ENCODE measurements at places on chromosomes 11 and 22.

GRCh38 chr11:93132836-93133235 is 65.0 kb downstream of the SLC36A4 start:
- no peak for DNase-seq

DNA sequence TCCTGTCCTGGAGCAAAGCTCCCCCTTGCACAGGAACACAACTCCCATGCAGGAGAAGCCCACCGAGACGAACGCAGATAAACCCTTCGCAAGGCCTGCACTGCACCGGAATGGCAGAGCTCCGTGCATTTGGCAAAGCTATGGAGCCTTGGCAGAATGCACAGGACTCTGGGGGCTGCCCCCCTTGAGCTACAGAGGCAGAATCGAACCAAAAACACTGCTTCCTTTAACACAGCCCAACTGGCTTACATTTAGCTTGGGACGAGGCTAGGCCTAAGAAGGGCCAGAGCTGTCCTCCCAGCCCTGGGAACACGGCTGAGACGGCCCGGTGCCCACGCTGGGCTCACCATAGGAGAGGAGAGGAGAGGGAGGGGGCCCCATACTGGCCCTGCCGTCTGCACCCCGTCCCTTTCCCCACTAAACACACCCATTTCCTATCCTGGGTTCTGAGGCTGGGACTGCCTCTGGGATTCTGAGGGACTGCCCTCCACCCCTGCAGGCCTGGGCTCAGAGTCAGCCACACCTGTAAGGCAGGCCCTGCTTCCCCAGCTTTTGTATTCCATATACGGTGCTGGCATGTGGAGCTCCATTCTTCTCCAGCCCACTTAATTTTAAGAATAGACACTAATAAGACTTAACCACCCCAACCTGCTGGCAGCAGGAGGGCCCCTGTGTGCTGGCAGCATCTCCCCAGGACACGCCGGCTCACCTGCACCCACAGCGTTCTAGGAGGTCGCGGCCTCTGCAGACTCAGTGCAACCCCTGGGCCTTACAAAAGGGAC is 32.9 kb downstream of the PPM1F start:
- DNase-seq: no peak

GRCh38 chr11:1639102-1639620 is 9.6 kb downstream of the KRTAP5-5 start:
- peak; percentile 18 for DNase-seq

DNA sequence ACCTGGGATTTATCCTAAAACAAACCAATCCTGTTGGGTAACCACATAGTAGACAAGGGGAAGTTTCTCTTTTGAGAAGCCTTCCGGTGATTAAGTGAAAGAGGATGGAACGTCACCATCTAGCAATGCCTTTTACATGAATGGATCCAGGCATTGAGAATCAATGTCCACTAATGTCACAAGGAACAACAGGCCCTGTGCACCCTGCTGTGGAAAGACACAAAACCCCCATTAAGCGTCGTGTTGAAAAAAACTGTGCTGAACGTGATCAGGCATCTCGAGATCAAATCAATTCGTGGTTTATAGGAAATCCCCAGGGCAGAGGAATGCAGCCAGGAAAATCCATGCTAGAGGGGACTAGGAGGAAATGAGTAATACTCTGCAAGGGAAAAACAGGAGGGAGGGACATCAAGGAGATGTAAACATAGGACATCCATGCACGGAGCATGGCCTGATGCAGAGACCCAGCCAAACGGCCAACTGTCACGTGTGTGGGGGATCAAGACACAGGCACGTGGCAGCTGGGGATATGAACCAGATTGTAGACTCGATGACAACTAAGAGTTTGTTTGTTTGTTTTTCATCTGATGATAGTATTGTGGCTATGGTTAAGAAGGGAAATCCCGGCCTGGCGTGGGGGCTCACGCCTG is 38.6 kb upstream of the CARS1 start:
- DNase-seq: peak; percentile 92

GRCh38 chr11:102770191-102770590 is 10.2 kb downstream of the MMP10 start:
- DNase-seq: no peak

- DNase-seq: no peak
Observed at GRCh38 chr11:20894296-20894695, 224.9 kb downstream of the NELL1 start.

GRCh38 chr11:15586741-15587473 is 472.2 kb downstream of the INSC start:
- no peak for DNase-seq

- DNase-seq: no peak
Observed at GRCh38 chr22:32342977-32343376, 14.7 kb upstream of the RFPL3 start.

DNA sequence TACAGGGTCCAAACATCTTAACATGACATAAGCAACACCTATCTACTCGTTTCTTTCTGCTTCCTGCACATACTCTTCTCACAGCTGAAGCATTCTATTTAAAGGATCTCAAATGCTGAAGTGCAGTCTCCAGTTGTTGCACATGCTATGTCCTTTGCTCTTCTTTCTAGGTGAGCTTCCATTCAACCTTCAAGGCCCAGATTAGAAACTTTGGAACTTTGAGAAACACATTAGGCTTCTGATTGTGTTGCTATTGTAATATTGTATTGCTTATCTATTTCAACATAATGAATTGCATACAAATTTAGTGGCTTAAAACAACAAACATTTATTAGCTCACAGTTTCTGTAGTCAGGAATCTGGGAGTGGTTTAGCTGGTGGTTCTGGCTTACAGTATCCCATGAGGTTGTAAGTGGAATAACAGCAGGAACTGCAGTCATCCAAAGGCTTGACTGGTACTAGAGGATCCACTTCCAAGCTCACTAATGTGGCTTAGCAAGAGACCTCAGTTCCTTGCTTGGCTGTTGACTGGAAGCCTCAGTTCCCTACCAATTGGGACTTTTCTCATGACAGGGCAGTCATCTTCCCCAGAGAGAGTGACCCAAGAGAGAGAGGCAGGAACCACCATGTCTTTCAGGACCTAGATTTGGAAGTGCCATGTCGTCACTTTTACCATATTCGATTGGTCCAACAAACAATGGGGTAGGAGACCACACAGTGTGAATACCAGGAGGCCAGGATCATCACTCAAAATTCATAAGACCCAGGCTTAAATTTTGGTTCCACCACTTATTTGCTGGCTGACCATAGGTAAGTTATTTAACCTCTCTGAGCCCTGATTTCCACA is 27.2 kb upstream of the RASSF10 start:
- peak; percentile 11 for DNase-seq

GRCh38 chr11:70299636-70300035 is 29.1 kb downstream of the PPFIA1 start:
- DNase-seq: no peak

DNA sequence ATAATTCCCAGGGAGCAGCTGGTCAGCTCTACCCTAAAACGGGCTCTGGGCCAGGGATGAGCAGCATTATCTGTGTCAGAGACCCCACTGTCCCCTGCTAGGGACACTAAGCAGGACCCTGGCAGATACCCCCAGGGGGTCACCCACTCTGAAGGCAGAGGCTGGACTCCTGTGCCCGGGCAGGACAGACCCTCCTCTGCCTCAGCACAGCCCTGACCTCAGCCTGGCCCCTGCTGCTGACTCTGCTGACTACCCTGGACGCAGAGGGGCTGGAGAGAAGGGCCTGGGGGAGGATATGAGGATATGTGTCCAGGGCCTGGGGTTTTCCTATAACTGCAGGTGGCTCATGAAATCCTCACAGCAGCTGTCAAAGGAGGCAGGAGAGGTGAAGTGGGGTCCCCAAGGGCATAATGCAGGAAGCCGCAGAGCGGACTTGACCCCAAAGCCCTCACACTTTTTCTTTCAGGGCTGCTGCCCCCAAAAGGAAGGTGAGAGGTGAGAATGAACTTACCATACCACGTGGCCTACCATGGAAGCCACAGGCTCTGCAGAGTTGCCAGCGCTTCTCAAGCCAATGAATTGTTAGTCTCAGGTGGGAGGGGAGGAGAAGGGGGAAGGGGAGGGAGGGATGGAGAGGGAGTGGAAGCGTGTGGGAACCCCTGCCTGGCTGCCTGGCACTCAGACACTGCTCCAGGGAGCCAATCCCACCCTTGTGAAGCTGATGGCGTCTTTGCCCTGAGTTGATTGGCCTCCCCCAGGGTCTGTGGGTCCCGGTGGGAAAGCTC is 76.7 kb upstream of the WNT11 start:
- DNase-seq: no peak

- DNase-seq: no peak
Observed at GRCh38 chr22:43510281-43511070, 98.7 kb downstream of the MPPED1 start.

GRCh38 chr11:119370486-119371046 is 10.9 kb downstream of the USP2 start:
- DNase-seq: no peak

GRCh38 chr11:100646545-100646944 is 40.5 kb upstream of the ARHGAP42 start:
- no peak for DNase-seq

- DNase-seq: peak; percentile 69
Observed at GRCh38 chr22:36375071-36375980, 12.4 kb downstream of the MYH9 start.

DNA sequence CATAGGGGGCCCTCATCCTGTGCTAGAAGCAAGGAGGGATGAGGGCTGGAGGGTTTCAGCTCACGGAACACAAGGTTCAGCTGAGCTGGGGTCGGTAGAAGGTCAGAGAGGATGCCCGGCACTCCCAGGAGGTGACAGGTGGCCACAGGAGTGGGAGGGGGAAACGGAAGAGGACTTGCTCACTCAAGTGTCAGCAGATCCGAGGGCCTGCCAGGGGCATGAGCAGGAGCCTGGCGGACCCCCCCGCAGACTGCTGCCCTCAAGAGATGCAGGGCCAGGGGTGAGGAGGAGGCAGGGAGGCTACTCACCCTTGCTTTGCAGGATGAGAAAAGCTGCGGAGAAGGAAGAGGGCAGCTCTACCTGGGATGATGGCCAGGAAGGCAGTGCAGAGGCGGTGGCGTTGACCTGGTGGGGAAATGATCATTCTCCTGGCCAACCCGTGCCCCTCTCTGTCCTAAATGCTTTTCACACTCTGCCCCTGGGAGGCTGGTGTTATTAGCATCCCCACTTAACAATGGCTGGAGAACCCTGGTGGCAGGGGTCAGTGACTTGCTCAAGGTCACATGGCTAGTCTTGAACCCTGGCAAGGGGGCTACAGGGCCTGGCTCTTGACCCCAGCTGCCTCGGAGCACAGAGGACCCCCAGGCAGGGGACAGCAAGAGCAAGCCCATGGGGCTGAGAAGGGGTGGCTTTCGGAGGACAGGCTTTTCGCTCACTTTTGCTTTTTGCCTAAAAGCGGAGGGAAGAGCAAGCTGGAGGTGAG is 30.1 kb upstream of the CSNK1E start:
- DNase-seq: no peak

- no peak for DNase-seq
Observed at GRCh38 chr22:50199829-50200460, 866 bp upstream of the SELENOO start.

GRCh38 chr11:67002297-67002913 is 20.5 kb upstream of the SYT12 start:
- no peak for DNase-seq

DNA sequence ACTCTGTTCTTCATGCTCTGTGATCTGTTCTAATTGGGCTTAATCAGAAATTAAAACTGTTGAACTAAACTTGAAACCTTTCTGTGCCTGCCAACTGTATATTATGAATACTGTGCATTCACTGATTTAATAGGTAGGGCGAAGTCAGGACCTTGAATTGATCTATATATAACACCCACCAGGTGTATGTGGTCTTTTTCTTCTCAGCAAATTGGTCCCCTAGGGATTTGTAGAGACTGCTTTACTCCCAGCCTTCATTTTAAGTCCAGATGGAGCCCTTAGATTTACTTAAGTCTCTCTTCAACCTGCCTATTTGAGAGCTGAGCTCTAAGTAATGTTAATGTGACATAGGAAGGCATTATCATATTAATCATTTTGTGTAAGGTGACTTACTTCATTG is 257.5 kb downstream of the TMEM135 start:
- DNase-seq: no peak

DNA sequence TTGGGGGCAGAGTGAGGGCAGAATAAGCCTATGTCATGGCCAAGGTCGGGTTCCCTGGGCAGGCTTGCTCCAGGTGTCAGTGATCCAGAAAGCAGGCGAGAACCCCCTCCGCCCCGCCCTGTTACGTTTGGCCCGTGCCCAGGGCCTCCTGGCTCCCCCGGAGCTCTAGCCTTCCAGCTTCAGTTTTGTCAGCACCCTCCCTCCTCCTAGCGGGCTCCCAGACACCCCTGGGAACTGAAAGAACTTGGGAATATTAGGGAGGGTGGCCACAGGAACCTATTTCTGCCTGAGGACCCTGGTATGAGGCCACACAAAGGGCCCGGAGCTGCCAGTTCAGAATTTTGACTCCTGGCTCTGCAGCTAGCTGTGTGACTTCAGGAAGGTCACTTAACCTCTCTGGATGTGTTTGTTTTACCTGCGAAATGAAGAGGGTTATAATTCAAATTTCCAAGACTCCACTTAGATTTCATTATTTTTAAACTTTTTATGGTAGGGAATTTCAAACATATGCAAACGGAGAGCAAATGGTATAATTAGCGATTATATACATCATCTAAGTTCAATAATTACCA is 1.2 kb downstream of the TUBA8 start:
- no peak for DNase-seq

GRCh38 chr11:60375316-60375715 is 3.0 kb upstream of the MS4A7 start:
- peak; percentile 14 for DNase-seq

GRCh38 chr11:102205805-102206204 is 95.6 kb downstream of the YAP1 start:
- DNase-seq: no peak

GRCh38 chr11:116239247-116239646 is 533.5 kb downstream of the BUD13 start:
- DNase-seq: no peak

DNA sequence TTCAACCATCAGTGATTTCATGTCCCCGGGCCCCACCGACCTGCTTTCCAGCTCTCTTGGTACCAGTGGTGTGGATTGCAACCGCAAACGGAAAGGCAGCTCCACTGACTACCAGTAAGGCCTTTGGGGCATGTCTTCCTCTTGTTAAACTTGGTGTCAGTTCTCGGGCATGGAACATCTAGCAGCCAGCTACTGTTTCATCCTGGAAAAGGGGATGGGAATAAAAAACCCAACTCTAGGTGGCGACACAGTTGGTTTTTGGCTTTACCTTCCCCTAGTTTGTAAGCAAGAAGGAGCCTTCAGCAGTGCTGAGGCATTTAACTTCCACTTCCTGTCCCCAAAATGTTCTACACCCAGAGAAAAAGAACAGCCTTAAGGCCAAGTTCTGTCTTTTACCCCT is 76.7 kb downstream of the BMAL1 start:
- peak; percentile 26 for DNase-seq

DNA sequence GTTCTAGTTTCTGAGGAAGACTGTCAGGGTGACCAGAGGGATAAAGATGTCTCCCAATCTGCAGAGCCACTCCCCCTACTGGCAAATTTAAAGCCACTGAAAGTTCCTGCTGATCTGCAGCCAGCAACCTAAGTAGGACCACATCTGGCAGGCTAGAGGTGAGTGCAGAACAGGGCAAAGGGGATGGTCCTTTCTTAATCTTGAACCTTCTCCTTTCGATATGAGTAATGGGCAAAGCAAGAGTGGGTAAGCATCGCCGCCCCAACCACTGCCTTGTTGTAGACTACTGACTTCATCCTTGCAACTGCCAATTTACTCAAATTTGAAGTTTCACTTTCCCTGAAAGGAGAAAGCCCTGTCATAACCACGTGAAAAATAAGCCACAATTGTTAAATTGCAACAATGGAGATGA is 30.7 kb downstream of the SCUBE2 start:
- DNase-seq: peak; percentile 37

Measured in M059J (cell line).